NCI-H1694 treated with DMSO at 0.1 percent for 48 hours (cell line): ENCODE measurements at places on chromosomes 16 and 17.

DNA sequence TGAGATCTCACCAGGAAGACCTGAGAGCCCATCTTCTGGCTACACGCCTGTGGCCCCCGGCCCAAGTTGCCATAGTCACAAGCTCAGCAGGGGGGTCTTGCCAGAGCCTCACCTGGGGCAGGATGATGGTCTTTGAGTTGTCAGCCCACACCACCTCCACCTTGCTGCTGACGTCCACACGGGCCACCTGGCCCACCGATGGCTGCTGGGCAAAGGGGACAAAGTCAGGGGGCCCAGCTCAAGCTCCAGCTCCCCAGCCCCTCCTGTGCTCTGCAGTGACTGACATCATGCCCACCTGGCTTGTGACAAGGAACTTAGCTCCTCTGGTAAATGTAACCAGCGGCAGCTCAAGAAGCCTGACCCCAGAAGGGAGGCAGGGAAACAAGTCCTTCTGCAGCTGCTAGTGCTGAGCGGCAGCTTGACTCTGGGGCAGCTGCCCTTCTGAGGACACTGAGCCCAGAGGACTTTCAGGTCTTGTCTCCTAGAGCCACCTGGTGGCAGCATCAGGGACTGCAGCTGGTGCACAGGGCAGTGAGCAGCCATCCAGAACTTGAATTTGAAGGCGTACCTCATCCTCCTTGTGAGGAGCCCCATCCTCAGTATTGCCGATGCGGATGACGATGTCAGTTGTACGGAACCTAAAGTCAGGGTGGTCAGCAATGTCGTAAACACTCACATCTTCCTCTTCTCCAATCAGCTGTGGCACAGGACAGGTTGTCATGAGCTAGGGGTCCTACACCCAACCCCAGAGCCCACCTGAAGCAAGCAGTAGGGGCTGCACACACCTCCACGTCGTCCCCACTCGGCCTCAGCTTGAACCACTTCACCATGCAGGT lies 13.5 kb downstream of the SPHK1 start:
- DNase-seq: peak; percentile 71

GRCh38 chr16:52843381-52843780 lies 209.3 kb downstream of the CHD9NB start:
- DNase-seq: no peak

DNA sequence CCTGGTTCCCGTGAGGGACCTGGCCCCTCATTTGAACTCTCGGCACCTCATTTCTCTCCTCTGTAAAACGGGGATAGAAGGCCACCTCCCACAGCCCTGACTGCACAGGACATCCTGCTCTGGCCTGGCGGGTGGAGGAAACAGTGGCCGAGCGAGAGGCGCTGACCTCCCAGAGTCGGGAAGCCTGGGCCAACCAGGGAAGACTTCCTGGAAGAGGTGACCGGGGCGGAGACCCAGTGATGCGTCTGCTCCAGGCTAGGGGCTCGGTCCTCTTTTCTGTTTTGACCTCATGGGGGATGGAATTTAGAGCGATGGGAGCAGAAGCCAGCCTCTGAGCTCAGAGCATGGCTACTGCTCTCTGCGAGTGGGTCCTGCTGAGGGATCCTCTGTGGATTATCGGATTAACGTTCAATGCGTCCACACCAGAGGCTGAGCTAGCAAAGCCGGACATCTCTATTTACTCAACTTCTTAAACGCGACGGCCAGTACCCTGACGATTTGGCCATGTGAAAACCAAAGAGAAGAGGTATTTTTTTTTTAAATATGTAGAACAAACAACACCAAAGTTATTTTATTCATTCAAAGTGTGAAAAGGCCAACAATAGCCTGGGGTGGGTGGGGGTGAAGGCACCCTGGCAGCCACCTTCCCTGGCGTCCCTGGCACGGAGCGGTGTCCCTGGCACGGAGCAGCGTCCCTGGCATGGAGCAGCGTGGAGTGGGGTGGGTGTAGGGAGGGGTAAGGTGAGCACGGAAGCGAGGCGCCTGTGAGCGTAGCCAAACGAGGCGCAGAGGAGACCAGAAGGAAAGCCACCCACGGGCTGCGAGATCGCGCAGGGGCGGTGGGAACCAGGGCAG lies 9.2 kb upstream of the MSLN start:
- no peak for DNase-seq

DNA sequence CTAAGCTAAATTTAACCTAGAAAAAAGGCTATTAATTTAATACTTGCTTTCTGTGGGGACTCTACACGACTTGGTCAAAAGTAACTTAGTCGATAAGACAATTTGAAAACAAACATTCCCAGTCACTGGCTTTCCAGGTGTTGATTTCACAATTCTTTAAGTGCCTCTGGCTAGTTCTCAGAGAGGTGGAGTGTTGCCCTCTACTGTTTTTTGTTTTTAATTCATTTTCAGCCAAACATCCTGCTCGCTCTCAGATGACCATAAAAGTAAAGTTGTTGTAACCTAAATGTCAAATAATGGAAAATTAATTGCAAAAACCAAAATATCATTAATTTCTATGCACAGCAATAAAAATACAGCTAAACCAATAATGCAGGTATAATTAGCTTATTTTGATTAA lies 107.1 kb downstream of the MYO1D start:
- no peak for DNase-seq

GRCh38 chr17:48330421-48330820 lies 99.6 kb downstream of the SKAP1 start:
- no peak for DNase-seq
